ENCODE measurements at places on chromosomes 3 and 15.

DNA sequence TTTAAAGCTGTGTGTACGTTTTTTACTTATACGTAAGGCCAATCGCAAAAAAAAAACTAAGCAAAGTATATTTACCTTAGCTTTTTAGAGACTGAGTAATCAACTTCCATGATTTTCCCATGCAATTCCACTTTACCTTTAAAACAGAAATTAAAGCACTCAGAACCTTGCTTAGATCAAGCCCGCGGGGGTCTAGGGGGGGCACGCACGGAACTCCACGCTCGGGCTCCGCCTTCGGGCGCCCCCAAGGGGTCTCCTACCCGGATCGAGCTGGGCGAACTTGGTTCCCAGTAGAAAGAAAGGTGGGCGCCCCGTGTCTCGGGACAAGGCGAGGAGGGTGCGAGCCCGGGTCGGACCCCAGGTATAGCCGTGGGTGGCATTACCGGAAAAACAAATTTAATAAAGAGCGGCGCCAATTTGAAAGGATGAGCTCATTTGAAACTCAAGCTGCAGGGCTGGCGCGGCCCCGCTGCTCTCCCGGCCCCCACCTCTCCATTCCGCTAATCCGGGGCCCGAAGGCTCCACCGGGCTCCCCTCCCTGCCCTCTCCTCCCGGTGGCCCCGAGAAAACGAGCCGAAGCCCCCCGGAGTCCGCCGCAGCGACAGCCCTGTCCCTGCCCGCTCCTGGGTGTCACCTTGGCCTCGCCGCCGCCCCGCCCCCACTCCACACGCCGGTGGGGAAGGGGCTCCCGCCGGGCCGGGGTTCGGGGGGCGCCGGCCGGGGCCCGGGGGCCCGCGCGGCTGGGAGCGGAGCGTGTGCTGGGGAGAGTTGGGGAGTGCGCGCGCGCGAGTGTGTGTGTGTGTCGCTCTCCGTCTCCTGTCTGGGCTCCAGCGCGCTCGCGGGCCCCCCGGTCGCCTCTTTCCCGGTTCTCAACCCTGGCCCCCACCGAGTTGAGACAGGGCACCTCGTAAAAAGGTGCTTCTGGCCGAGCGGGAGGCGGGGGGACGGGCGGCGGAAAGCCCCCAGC, 1.5 kb downstream of the IGF2BP2 start:
- DNase-seq = no peak

GRCh38 chr3:129936757-129937156, 37.8 kb upstream of the TRH start:
- peak; percentile 44 for DNase-seq

- DNase-seq = no peak
Measured at GRCh38 chr3:188839187-188839695, 332.5 kb upstream of the TPRG1 start.

DNA sequence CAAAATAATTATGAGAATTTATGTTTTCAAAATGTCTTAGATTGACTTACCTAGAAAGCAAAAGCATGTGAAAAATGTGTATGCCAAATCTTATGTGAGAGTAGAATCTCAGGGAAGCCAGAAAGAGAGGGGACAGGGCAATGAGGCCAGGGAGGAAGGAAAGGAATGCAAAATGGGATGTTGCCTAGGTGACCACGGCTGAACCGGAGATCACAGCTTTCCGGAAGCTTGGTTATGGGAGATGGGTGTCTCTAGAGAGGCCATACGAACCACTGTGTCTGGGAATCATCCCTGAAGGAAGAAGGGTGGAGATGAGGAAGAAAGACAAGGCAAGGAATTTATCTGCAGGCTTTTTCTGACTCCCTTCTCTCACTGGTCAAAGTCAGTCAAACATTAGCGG, 76.0 kb downstream of the SUCLG2 start:
- no peak for DNase-seq

- no peak for DNase-seq
Measured at GRCh38 chr3:68090571-68090970, 436.2 kb upstream of the SUCLG2 start.

GRCh38 chr15:66783314-66783713, 81.3 kb downstream of the SMAD6 start:
- no peak for DNase-seq

DNA sequence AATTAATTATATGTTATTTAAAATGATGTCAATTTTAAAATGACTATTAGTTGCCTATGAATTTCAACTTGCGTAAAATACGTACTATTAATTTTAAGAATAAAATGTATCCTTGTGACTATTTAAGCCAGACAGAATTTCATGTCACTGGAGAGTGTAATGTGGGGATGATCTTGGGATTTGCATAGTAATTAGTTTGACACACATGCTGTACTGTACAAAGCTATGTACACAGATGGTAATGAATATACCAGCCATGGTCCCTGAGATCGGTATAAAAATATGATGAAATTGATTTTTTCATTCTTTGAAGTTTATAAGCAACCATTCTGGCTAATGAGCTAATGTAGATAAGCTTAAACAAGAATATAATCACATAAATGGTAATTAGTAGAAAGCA, 134.4 kb upstream of the ROBO1 start:
- no peak for DNase-seq

DNA sequence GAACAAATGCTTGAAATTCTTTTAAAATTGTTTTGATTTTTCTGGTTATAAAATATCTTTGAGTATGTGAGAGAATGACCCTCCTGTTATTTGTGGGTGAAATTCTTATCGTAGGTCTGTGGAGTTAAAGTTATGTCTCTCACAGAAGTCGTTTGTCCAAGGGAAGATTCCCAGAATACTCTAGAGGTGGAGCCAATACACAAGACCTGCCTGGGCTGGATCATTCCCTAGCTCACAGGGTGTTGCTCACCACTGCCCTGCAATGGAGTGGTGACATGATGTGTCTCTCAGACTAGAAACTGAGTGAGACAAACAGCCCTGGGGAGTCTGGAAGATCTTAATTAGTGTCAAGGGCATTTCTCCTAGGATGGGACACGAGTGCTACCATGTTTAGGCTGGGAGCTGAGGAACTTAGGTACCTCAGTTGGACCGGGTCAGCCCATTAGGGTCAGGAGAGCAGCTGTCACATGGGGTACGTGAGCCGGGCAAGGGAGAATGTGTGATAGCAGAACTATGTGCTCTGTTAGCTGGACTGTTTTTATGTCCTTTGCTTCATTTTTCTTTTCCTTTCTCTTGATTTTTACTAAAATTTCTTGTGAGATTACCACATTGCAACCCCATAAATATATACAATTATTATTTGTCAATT, 53.6 kb upstream of the MYO5C start:
- no peak for DNase-seq

DNA sequence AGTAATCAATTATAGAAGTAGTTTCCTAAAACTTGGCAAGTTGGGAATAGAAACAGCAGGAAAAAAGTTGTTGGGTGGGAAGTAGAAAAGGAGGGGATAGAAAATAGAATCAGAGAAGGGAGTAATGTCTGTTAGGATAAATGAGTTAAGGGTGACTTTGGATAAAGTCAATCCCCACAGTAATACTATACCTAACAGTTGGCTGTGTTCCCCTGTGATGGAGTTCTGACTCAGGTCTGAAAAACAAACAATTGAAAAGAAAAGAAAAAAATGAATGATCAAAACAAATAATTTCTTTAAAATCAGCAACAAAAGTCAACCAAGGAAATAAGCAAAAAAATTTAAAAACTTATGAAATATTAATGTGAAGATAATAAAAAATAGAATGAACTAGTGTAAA, 50.3 kb downstream of the EMC4 start:
- DNase-seq = no peak

GRCh38 chr15:32715276-32715675, 2.5 kb upstream of the GREM1 start:
- DNase-seq = no peak

GRCh38 chr3:71067977-71068654, 515.4 kb downstream of the FOXP1 start:
- DNase-seq = no peak

GRCh38 chr15:35000511-35000910, 12.4 kb upstream of the ZNF770 start:
- no peak for DNase-seq

- DNase-seq = no peak
Measured at GRCh38 chr3:195854628-195855294, 43.0 kb upstream of the MUC4 start.

- DNase-seq = no peak
Measured at GRCh38 chr15:27990521-27991515, 108.3 kb downstream of the OCA2 start.

DNA sequence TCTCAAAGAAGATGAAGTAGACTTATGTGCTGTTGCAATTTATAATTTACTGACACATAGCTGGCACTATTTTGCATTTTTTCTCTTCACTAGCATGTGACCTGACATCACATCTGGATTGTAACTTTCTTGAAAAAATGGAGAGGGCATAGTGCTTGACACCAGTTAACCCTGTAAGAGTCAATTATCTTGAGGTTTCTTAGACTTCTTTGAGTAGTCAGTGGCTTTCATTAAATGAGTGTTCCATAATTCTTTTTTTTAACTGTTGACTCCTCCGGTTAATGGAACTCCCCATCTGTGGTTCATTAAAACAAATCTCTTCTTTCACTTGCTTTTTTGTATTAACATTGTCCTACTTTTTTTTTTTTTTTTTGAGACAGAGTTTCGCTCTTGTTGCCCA, 16.9 kb upstream of the PRKCI start:
- DNase-seq = no peak

DNA sequence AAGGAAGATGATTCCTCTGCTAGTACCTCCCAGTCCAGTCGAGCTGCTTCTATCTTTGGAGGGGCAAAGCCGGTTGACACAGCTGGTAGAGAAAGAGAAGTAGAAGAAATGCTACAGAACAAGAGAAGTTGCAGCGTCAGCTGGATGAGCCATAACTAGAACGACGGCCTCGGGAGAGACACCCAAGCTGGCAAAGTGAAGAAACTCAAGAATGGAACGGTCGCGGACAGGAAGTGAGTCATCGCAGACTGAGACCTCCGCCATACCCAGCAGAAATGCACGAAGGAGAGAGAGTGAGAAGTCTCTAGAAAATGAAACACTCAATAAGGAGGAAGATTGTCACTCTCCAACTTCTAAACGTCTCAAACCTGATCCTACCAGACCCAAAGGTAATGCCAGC, 19.0 kb upstream of the PARP14 start:
- DNase-seq = no peak

DNA sequence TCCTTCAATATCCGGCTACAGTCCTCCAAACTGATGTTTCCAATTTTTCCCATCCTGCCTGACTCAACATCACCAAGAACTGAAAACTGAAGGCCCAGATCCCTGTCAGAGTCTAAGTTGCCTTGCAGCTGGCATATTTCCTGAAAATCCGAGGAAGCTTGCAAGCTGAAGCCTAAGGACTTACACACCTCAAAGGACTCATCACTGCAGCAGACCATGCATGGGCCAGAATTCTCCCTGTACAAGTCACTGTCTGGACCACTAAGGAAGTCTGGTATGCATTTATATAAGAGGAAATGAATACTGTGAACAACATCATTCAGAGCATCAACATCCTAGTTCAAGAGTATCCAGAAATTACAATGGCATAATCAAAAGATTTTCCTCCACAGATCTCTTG, 548.8 kb upstream of the MDFIC2 start:
- DNase-seq = no peak

GRCh38 chr15:82646250-82647044, 716 bp downstream of the CPEB1 start:
- no peak for DNase-seq

GRCh38 chr15:87739081-87739480, 517.5 kb downstream of the NTRK3 start:
- DNase-seq = no peak

- DNase-seq = no peak
Measured at GRCh38 chr3:100913870-100914648, 79.2 kb downstream of the ABI3BP start.

GRCh38 chr3:50873376-50874157, 198.8 kb downstream of the DOCK3 start:
- no peak for DNase-seq

GRCh38 chr15:59245559-59245958, 38.9 kb downstream of the LDHAL6B start:
- no peak for DNase-seq

- DNase-seq = no peak
Measured at GRCh38 chr15:33722005-33722672, 246.2 kb upstream of the CHRM5 start.

GRCh38 chr3:183845608-183846288, 20.4 kb upstream of the MAP6D1 start:
- DNase-seq = no peak

DNA sequence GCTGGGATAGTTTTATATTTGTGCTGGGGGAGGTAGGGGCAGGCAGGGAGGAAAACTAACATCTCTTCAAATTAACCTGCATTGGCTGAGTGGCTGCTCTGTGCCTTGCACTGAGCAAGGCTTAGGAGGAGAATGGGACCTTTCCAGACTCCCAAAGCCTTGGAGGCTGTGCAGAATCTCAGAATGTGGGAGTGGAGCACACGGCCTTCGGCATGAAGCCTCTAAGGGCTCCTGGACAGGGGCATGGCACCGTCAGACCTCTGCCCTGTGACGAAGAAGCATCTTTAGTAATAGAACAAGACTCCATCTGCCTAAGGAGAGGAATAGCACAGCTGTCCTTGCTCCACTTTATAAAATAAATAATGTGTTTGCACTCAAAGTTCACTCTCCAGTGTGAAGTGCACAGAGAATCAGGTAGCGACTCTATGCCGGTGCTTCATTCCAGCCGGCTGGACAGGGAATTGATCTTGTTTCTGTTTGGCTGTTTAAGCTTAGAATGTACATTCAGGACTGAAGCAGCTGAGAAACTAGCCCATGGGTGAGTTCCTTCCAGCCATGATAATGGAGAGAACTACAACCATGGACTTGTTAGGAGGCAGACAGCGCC, 228.5 kb upstream of the ADAMTS9 start:
- no peak for DNase-seq

GRCh38 chr15:55916666-55917409, 76.6 kb downstream of the NEDD4 start:
- DNase-seq = no peak

DNA sequence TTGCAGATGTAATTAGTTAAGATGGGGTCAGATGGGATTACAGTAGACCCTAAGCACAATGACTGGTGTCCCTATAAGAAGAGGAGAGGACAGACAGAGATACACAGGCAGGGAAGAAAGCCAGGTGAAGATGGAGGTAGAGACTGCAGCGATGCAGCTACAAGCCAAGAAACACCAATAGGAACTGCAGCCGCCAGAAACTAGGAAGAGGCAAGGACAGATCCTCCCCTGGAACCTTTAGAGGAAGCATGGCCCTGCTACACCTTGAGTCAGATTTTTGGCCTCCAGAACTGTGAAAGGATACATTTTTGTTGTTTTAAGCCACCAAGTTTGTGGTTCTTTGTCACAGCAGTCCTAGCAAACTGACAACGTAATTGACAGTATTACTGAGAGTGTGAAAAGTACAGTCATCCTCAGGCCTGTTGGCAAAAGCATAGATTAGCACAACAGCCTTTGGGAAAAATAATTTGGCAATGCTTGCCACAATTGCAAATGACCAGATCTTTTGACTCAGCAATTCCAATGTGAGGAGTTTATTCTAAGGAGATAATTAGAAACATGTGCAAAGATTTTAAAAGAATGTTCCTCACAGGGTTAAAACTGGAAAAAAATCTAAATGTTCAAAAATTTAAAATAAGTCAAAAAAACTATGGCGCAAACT, 82.6 kb upstream of the TJP1 start:
- DNase-seq = no peak
